ENCODE measurements at places on chromosomes 5 and 9. TPM values are rescaled to one million over a fixed set of nuclear protein-coding genes. Genes with fewer than 3 reads are reported as not detected.

SPATA31C1 gene
- not detected for total RNA-seq

SPINK13 gene
- not detected for total RNA-seq

LCN6 gene
- not detected for total RNA-seq

ERAP2 gene
- 133 TPM for total RNA-seq

CSNK1G3 gene
- 58.5 TPM for total RNA-seq

ADCY2 gene
- total RNA-seq = not detected

WNK2 gene
- 1.1 TPM for total RNA-seq

PCDHGA2 gene
- not detected for total RNA-seq

OMD gene
- total RNA-seq = not detected

DNA sequence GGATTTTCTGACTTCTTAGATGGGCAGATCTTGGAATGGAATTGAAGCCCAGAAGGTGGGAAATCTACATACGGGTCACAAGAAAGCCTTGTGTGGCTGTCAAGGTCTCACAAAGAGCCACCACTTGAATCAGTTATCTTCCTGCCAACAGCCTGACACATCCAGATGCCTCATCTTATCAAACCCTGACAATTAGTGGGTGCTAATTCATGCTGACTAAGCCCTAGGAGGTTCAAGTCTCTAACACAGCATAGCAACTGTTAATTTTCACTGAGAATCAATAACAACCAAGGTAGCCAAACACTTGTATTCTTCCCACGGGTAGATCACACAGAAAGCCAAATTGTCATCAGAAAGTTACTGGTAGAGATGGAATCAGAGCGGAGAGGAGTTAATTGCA, 222.2 kb downstream of the TMEM167A start:
- H3K36me3 ChIP-seq = no peaks in the 10 kb centered on the region
- no peaks in the 10 kb centered on the region for H3K27me3 ChIP-seq
- H3K4me3 ChIP-seq = no peak overlapping the region
- no peak for DNase-seq
- H3K27ac ChIP-seq = no peak overlapping the region
- no peaks in the 10 kb centered on the region for H3K4me1 ChIP-seq

- peak; percentile 30 for DNase-seq
- H3K27ac ChIP-seq = peak within 1 kb of the TSS; percentile 35
- peak within 1 kb of the TSS; percentile 47 for H3K4me3 ChIP-seq
Observed at GRCh38 chr9:114805670-114806525, at the start of gene TNFSF15. TSS of gene TNFSF15 (minus strand) at chr9:114806039. CDS start at chr9:114806012, 27 bp downstream.

DNA sequence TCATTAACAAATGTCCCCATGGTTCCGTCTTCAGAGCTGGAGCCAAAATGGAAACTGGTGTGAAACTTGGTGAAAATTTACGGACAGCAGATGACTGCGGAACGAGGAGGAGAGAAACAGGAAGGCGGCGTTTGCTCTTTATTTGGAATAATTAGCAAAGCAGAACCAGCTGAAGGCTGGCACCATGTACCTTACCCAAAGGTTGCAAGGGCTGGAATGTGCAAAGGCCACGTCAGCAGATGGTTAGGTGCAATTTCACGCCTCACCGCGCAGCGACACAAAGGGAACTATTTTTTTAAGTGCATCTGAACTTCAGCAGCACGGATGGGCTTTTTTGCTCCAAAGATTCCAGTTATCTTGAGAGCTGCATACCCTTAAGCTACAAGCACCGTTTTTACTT, 127.4 kb downstream of the COL23A1 start:
- DNase-seq = no peak
- H3K4me1 ChIP-seq = no peaks in the 10 kb centered on the region
- no peak overlapping the region for H3K27ac ChIP-seq
- no peaks in the 10 kb centered on the region for H3K36me3 ChIP-seq
- no peaks in the 10 kb centered on the region for H3K27me3 ChIP-seq
- no peak overlapping the region for H3K4me3 ChIP-seq

- peaks cover 12% of the 10 kb centered on the region for H3K36me3 ChIP-seq
- H3K27ac ChIP-seq = no peak overlapping the region
- H3K4me3 ChIP-seq = no peak overlapping the region
- no peaks in the 10 kb centered on the region for H3K27me3 ChIP-seq
Observed at GRCh38 chr9:34176089-34176488, 2.8 kb upstream of the UBAP1 start.

GRCh38 chr9:137305060-137305797, 3.2 kb upstream of the NRARP start:
- peak; percentile 65 for DNase-seq
- peaks cover 8% of the 10 kb centered on the region for H3K27me3 ChIP-seq
- no peaks in the 10 kb centered on the region for H3K36me3 ChIP-seq
- no peak overlapping the region for H3K27ac ChIP-seq
- H3K4me3 ChIP-seq = no peak overlapping the region

GRCh38 chr5:180114304-180115003, 42.9 kb upstream of the RNF130 start:
- no peak overlapping the region for H3K27ac ChIP-seq
- no peaks in the 10 kb centered on the region for H3K36me3 ChIP-seq
- no peaks in the 10 kb centered on the region for H3K4me1 ChIP-seq
- no peaks in the 10 kb centered on the region for H3K27me3 ChIP-seq
- no peak overlapping the region for H3K4me3 ChIP-seq
- no peak for DNase-seq

DNA sequence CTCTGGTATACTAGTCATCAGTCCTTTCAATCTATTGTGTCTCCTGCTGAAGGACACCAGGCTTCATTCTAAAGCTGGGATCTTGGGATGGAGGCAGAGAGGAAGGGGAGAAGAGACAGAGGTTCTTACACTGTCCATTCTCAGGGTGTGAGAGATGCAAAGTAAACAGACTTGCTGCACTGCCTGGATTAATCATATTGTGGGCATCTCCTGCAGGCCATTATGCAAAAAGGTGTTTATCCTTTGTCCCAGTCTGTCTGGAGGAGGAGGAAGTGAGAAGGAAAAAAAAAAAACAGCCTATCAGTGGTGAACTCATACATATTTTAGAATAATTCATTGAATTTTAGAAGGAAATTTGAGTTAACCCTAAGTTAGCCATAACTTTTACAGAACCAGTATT, 92.9 kb upstream of the TNPO1 start:
- H3K27me3 ChIP-seq = peaks cover 16% of the 10 kb centered on the region
- H3K27ac ChIP-seq = no peak overlapping the region
- H3K36me3 ChIP-seq = no peaks in the 10 kb centered on the region
- H3K4me3 ChIP-seq = no peak overlapping the region
- no peak for DNase-seq

- no peak overlapping the region for H3K27ac ChIP-seq
- peaks cover 10% of the 10 kb centered on the region for H3K4me1 ChIP-seq
- DNase-seq = no peak
- no peak overlapping the region for H3K4me3 ChIP-seq
- H3K36me3 ChIP-seq = no peaks in the 10 kb centered on the region
Observed at GRCh38 chr5:79858410-79858723, 132.7 kb downstream of the MTX3 start.

DNA sequence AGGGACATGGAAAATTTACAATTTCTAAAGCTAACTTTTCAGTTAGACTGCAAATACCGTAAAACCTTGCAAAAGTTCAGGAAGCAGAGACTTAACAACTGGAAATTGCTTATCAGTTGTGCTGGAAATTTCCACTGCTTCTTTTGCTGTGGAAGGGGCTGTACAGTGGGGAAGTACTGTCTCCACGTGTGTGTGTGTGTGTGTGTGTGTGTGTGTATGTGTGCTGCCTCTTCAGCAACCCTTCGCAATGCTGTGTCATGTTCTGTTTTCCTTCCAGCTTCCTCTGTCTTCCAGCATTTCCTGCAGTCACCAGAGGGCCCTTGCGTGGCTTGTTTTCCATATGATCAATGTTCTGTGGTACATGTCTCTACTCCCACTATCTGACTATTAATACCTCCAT, 87.5 kb upstream of the RANBP3L start:
- peaks cover 7% of the 10 kb centered on the region for H3K4me1 ChIP-seq
- no peak for DNase-seq
- no peak overlapping the region for H3K4me3 ChIP-seq
- no peak overlapping the region for H3K27ac ChIP-seq
- peaks cover 16% of the 10 kb centered on the region for H3K27me3 ChIP-seq

- DNase-seq = no peak
- no peak overlapping the region for H3K4me3 ChIP-seq
- H3K27ac ChIP-seq = no peak overlapping the region
- no peaks in the 10 kb centered on the region for H3K36me3 ChIP-seq
- H3K27me3 ChIP-seq = no peaks in the 10 kb centered on the region
- peaks cover 9% of the 10 kb centered on the region for H3K4me1 ChIP-seq
Observed at GRCh38 chr5:91341154-91341553, 42.0 kb downstream of the ARRDC3 start.

GRCh38 chr5:122153230-122153629, 23.9 kb downstream of the ZNF474 start:
- no peaks in the 10 kb centered on the region for H3K36me3 ChIP-seq
- H3K27ac ChIP-seq = peak overlapping the region; percentile 29
- peaks cover 2% of the 10 kb centered on the region for H3K27me3 ChIP-seq
- H3K4me1 ChIP-seq = peaks cover 17% of the 10 kb centered on the region
- no peak overlapping the region for H3K4me3 ChIP-seq

DNA sequence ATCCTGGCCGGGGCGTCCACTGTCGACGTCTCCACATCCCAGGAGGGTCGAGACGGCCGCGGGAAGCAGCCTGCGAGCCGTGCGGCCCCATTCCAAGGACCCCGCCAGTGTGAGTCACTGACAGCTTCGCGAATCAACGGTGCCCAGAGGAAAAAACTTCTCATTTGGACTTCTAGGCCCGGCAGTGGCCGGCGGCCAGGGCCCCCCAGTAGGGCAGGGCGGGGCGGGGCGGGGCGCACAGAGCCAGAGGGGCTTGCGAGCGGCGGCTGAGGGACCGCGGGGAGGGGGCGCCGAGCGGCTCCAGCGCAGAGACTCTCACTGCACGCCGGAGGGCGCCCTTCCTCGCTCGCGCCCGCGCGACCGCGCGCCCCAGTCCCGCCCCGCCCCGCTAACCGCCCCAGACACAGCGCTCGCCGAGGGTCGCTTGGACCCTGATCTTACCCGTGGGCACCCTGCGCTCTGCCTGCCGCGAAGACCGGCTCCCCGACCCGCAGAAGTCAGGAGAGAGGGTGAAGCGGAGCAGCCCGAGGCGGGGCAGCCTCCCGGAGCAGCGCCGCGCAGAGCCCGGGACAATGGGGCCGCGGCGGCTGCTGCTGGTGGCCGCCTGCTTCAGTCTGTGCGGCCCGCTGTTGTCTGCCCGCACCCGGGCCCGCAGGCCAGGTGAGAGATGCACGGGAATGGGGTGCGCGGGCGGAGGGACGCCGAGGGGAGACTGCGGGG, at the start of gene F2R:
F2R (plus strand) TSS at position 391 of the 720 bp plus-strand sequence; CDS start at position 573, 182 bp downstream.
- peak within 1 kb of the TSS; percentile 90 for H3K4me3 ChIP-seq
- H3K27me3 ChIP-seq = peaks cover 51% of the 10 kb centered on the region
- H3K36me3 ChIP-seq = no peaks in the 10 kb centered on the region
- H3K4me1 ChIP-seq = peaks cover 30% of the 10 kb centered on the region
- DNase-seq = peak; percentile 54

DNA sequence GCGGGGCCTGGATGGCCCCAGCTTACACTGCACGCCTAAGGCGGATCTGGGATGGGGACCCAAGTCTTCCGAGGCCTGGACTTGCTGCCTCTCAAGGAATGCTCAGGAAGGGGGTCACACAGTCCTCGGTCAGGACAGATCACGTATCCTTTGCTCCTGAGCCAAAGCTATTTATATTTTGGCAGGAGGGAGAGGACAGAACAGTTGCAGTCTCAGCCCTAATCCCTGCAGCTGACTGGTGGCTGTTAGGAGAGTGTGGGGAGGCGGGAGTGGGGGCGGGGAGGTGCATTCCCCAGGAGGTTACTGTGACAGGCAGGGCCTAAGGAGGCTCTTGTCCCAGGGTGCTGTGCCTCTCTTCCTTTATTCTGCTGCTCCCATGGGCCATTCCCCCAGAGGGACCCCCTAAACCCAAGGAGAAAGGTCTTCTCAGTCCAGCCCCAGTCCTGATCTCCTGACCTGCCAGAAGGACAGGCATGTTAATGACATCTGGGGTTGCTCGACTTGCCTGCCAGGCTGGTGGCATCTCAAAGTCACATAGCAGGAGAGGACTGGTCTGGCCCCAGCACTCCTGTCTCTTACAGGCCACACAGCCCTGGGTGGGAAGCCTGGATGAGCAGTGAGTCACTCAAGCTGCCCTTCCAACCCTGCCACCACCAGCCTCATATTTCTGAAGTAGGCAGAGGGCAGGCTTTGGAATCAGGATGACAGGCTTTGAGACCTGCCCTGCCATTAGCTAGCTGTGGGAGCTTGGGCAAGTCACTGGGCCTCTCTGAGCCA, 51.9 kb downstream of the COL27A1 start:
- H3K4me1 ChIP-seq = no peaks in the 10 kb centered on the region
- no peak for DNase-seq
- no peaks in the 10 kb centered on the region for H3K27me3 ChIP-seq
- H3K27ac ChIP-seq = no peak overlapping the region
- H3K4me3 ChIP-seq = no peak overlapping the region
- H3K36me3 ChIP-seq = no peaks in the 10 kb centered on the region

- no peaks in the 10 kb centered on the region for H3K36me3 ChIP-seq
- H3K4me3 ChIP-seq = no peak overlapping the region
- no peaks in the 10 kb centered on the region for H3K27me3 ChIP-seq
- H3K27ac ChIP-seq = no peak overlapping the region
- no peaks in the 10 kb centered on the region for H3K4me1 ChIP-seq
Observed at GRCh38 chr9:108980893-108981292, 32.4 kb downstream of the CTNNAL1 start.

DNA sequence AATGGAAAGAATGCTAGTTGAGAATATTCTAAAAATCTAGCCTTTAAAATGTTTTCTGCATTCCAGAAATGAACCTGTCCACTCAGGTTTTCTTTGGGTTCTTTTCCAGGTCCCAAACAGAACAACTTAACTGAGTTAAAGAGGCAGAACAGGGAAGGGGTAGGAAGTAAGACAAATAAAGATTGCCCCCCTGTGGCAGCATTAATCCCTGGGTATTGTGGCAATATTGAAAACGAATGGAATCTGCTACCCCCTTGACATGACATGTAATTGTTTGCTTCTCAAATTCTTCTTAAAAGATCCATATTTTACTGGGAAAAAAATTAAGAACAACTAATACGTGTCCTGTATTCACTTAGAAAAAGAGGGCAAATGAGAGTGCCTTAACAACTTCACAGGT, 9.3 kb upstream of the RBM22 start:
- H3K4me1 ChIP-seq = no peaks in the 10 kb centered on the region
- no peak for DNase-seq

- no peak overlapping the region for H3K27ac ChIP-seq
- no peaks in the 10 kb centered on the region for H3K4me1 ChIP-seq
- DNase-seq = no peak
- no peaks in the 10 kb centered on the region for H3K36me3 ChIP-seq
- H3K27me3 ChIP-seq = no peaks in the 10 kb centered on the region
Observed at GRCh38 chr9:116574027-116574679, 113.0 kb upstream of the TRIM32 start.

DNA sequence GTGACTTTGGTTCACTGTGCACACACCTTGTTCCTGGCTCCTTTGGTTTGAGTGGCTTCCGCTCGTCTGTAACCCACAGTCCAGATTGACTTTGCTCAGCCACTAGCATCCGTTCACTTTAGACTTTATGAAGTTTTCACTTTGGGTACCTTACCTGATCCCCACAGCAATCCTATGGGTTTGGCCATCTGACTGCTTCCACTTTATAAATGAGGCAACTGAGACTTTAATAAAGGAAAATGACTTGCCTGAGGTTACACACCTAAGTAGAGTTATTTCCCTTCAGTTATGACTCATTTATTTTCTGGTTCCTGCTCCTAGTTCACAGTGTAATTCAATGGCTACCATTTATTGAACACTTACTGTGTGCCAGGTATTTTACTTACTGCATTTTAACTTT, 94.2 kb upstream of the SAP30L start:
- no peak overlapping the region for H3K4me3 ChIP-seq
- no peak for DNase-seq
- H3K27ac ChIP-seq = no peak overlapping the region
- no peaks in the 10 kb centered on the region for H3K27me3 ChIP-seq

- H3K4me1 ChIP-seq = peaks cover 41% of the 10 kb centered on the region
- no peak for DNase-seq
- H3K4me3 ChIP-seq = no peak overlapping the region
Observed at GRCh38 chr9:93483497-93483896, 30.1 kb upstream of the FAM120AOS start.
